Activated naive CD4-positive, alpha-beta T cell (primary cell): ENCODE measurements at places on chromosomes 11 and 22.

DNA sequence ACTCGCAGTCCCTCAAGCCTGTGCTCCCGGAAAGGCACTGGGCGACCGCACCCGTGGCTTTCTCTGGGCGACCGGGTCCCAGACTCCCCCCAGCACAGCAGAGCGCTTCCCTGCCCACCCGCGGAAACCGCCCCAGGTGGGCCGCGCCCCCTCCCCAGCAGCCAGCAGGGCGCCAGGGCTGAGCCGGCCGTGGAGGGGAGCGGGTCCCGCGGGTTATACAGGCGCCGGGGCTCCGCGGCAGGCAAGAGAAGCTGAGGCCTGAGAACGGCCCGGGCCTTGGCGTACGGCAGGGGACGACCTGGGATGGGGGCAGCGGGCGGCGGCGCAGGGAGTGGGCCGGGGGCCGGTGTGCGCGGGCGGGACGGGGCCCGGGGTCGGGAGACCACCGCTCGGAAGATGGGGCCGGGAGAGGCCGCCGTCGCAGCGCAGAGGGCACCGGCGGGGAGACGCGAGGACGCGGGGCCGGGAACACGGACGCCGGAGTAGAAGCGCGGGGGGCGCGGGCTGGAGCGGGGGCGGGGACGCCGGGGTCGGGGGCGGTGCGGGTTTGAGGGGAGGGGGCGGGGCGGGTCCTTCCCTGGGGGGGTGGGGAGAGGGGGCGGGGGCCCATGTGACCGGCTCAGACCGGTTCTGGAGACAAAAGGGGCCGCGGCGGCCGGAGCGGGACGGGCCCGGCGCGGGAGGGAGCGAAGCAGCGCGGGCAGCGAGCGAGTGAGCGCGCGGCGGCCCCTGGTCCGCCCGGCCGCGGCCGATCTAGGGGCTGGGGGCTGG lies at the start of gene MDK:
Gene MDK, plus strand, starts transcription at position 622 of the 771 bp plus-strand sequence. CDS start 389 bp downstream, outside the sequence.
- peak; percentile 29 for DNase-seq

DNA sequence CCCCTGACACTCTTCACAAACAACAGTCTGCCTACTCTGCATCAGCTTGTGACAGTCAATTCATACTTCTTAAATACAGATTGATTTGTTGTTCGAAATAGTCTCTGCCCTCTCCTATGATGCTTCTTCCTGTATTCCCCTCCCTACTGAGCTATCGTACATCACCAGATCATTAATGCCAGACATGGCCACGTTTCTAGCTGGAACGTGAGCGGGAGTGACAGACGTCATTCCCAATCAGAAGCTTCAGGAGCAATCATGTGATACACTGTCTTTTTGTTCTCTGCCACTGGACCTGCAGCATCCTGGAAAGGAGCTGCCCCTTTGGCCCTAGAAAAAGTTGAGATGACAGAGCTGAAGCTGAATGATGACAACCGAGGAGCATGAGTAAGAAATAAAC lies 48.5 kb downstream of the CSNK2A3 start:
- no peak for DNase-seq

- DNase-seq, result peak; percentile 60
Observed at GRCh38 chr11:116835791-116836631, 1.4 kb downstream of the APOA1 start.

GRCh38 chr11:110855191-110855590 lies 143.0 kb upstream of the ARHGAP20 start:
- no peak for DNase-seq

GRCh38 chr11:120285256-120285655 lies 39.8 kb upstream of the TLCD5 start:
- no peak for DNase-seq

- DNase-seq, result no peak
Observed at GRCh38 chr22:23749841-23750301, 1.0 kb downstream of the ZNF70 start.

DNA sequence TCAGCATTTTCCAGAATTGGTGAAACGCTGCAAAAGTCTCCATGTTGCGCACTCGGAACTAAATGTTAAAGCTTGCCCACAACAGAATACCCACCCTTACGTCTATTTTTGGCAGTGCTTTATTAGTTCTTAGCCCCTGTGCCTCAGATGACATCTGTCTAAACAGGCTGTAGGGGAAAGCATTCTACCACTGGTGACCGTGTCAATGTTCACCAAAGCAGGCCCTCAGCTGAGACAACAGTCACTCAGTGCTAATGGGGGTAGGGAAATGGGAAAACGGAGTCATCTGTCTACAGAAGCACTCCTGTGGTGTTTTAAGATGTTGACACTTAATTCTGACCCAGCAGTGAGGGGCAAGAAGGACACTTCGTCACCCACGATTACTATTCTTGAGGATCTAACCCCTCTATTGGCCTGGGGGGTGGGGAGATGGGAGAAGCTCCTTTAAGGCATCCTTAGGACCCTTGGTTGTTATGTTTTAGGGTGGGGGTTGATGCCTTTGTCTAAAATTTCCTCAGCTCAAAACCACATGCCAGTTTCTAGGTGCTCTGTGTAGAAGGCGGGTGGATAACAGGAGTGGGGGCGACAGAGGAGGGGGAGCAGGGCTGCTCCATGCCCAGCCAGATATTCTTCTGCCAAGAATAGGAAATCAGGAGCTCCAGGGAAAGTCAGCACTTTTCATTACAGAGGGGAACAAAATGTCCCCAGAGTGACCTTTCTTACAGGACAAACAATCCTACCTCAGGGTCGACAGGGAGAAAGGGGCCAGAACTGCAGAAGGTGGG lies 15.6 kb upstream of the MFRP start:
- DNase-seq, result no peak

- no peak for DNase-seq
Observed at GRCh38 chr11:66310324-66310723, 6.5 kb downstream of the CD248 start.

DNA sequence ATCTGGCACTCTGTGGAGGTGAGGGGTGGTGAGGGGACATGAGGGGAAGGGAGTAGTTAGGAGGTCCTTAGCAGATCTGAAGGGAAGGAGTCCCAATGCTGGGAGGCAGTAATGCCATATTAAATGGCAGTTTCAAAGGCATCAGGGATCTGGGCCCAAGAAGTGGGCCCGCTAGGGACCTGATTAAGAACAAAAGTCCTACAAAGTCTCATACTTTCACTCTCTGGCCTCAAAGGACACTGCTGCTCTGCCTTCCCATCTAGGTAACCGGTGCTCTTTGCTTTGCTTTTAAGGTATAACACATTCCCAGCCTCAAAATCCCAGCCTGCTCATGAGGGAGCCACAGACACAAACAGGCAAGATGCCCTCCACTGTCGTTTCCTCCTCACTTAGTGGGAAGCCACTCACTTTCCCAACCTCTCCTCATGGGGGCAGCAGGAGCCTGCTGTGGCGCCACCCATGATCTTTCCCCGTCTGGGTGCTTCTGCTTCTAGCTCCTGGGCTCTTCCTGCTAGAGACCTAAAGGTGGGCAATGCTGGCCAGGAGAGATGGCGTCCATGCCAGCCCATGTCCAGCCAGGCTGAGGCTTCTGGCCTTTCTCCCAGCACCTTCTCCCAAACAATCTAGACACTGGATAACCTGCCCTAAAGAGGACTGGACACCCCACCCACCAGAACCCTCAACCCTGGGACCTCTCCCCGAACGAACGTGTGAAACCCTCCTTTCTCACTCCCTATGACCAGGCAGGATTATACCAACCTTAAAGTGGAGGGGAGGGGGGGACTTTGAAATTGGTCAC lies 68.3 kb downstream of the PLEKHA7 start:
- no peak for DNase-seq

DNA sequence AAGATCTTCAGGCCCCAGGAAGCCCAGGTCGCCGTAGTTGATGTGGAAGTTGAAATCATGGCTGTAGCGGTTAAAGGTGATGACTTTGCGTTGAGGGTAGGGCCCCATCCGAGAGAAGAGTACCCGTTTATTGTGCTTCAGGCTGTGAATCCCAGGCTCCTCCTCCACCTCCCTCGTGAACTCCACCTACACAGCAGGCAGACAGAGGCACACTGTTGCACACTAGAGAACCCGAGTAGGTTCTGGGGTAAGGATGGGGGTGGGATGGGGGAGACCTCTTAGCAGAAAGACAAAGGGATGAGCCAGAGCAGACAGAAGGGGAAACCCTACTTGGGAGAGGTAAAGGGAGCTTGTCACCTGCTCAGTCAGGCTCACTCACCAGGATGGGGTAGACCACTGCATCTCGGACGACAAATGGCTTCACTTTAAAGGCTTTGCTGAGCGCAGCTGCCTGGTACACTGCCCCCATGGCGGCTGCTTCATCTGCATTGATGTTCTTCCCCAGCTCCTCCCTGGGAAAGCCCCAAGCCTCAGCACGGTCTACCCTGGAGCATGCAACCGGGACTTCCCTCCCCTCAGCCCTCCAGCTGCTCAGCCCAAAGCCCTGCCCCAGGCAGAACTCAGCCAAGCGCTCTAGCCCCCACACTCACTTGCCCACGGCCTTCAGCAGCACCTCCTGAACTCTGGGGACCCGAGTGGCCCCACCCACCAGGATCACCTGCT lies 5.4 kb downstream of the HYOU1 start:
- no peak for DNase-seq

DNA sequence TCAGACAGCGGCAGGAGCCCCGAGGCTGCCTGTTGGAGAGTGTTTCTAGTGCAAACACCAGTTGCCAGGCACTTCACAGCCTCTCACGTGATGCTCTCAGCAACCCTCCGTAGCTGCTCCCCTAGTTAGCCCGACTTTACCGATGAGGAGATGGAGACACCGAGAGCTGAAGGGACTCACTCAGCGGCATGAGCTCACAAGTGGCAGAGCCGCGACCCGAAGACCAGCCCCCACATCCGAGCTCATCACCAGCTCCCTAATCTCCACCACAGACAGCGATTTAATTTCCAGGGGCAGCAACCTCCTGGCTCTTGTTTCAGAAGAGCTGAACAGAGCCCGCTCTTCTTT lies 28.7 kb upstream of the RTL6 start:
- no peak for DNase-seq

- no peak for DNase-seq
Observed at GRCh38 chr11:132493801-132494200, 1038.5 kb downstream of the OPCML start.

- no peak for DNase-seq
Observed at GRCh38 chr11:7592711-7593110, 78.9 kb downstream of the PPFIBP2 start.

GRCh38 chr11:62242021-62242420 lies at the start of gene SCGB1D2:
TSS of gene SCGB1D2 (plus strand) at chr11:62242239. CDS start at chr11:62242308, 69 bp downstream.
- DNase-seq, result no peak

GRCh38 chr11:16738947-16739815 lies 734 bp downstream of the C11orf58 start:
- no peak for DNase-seq

- peak; percentile 29 for DNase-seq
Observed at GRCh38 chr11:64245797-64246620, 734 bp downstream of the PPP1R14B start.

DNA sequence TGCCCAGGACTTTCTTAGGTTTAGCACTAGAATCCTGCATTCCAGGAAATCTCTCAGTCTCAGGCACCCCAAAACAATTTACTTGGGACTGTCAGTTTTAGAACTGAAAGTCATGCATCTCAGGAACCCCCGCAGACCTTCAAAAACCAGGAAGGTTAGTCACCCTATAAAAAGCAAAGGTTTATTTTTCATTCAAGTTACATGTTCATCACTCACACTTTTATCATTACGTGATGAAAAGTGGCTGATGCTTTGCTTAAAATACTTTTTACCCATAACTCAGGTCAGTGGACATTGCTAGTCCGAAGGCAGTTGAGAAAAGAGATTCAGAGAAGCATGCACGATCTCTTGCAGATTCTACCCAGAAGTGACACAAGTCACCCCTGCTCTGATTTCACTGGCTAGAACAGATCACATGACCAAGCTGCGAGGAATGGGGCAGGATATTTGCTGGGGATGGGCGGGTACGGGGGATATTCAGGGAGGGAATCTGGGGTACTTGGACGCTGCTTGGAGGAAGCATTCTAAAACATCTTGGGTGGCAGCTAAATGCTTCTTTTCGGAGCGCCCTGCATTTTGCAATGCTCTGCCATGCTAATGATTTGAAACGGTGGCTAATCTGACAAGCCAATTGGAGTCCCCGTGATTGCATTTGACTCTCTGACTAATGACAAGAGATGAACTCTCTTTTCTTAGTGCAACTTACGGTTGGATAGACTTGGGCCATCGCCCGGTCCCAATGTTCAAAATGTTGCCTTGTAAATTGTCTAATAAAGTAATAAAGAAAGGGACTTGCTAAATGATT lies 110.2 kb downstream of the MIAT start:
- DNase-seq, result no peak

- DNase-seq, result no peak
Observed at GRCh38 chr11:125140233-125140632, 24.3 kb upstream of the PKNOX2 start.

DNA sequence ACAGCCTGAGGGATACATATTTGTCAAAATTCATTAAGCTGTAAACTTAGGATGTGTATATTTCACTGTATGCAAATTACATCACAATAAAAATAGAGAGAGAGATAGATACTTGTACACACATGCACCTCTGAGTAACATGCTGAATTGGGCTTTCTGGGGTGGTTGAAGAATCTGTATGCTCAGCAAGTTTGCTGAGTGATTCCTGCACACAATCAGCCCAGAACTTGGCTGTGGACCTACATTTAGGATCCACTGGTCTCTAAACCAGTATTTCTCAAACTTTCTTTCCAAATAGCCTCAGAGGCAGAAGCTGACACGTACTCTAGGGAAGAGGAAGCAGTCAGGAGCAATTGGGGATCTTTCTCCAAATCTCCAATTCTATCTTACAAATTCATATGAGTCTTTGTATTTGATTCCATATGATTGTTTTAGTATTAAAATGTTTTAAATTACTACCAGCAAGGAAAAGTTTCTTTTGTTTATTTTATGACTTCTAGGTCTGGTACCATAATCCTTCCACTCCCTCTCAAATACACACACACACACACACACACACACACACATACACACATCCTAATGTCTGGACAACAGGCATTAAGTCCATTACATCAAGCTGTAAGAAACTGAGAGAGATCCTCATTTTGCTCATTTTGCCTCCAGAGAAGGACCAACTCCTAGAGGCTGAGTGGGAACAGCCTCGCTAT lies 20.0 kb downstream of the SYT13 start:
- no peak for DNase-seq

DNA sequence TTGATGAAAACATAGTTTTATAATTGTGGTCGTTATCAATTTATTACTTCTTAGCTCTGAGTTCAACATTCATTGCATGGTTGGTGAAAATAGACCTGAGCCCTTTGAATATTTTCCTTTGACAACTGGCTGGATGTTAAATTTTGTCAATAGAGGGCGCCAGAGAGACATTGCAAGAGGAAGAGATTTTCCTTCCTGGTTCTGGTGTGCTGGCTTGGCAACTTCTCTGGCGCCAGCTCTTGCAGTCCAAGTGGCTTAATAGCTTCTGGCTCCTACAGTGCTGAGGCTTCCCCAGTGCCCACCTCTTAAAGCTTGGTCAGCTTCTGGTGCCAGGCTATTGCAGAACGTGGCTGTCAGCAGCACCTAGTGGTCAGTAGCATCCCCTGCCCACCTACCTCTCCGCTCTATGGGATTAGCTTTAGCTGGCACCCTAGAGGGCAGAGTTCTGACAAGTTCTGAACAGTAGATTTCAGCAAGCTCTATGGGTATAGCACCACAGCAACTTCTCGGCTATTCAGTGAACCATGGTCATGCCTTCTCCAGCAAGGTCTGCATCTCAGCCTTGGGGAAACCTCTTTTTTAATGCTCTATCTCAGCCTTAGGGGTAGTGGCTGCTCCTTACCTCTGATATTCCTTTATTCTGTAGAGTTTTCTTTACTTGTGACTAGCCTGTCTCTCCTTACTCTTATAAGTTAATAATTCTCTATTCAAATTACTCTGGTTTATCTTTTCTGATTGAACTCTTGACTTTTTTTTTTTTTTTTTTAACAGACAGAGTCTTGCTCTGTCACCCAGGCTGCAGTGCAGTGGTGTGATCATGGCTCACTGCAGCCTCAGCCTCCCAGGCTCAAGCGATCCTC lies 59.4 kb downstream of the ACER3 start:
- peak; percentile 6 for DNase-seq
